ENCODE measurements at places on chromosomes 6 and 20.

DNA sequence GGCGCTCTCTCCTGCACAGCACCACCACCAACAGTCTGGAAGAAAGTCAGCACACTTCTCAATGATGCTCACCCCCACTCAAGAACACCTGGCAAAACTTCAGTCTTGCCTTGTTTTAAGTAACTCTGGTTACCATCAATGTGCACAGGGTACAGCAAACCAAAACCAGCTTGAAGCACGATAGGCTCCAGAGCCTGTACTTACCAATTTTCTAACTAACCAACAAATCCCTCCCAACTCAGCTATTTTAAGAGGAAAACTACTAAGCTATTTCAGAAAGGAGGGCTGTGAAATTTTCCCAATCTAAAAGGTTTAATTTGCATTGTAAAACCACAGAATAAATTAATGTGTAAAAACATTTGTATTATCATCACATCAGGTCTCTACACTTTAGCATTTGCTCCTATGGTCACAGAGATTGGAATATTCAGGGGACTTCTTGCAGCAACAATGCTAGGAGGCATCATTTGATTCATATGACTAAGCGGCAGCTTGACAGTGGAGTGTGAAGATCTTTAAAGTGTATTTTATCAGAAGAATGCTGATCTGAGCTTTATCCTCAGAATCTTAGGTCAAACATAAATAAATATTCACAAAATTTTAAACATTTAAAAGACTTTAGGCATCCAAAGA, 82.8 kb downstream of the RALGAPA2 start:
- DNase-seq: no peak

DNA sequence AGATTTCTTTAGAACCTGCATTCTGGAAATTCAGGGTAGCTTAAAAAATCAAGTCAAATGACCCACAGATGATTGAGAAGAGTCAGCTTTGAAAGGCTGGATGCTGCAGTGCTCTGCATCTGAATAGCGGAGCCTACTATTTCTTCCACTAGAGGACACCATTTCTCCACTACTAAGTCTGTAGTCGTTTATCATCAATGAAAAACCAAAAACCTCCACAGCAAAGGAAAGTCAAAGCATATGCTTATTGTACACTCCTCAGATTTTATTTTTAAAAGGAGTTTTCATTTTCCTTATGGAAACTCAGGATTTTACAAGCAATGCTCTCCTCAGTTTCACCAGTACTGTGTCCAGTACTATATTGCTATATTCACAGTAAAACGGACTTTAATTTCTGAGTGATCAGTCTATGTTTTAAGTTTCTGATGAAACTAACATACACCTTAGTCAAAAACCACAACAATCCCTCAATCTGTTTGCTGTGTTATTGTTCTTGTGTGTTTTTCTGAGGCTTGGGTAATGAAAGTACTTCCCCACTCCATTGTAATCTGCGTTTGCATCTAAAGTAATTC, 50.5 kb upstream of the ENPP5 start:
- DNase-seq: peak; percentile 56

DNA sequence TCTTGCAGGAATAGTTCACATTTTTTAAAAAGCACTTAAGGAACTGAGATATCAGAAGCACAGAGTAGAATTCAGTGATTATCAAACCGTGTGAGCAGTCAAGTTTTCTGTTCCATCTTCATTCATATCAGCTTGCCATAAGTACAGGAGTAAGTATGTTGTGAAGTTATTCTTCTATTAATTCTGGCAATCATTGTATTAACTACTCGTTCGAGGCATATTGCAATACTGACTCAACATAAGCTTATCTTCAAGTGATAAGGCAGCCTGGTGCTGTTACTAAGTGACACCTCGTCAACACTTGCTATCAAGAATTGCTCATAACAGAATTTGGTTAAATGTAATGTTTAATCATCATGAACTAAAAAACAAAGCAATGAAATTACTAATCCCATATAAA, 75.7 kb upstream of the SNX9 start:
- DNase-seq: no peak

DNA sequence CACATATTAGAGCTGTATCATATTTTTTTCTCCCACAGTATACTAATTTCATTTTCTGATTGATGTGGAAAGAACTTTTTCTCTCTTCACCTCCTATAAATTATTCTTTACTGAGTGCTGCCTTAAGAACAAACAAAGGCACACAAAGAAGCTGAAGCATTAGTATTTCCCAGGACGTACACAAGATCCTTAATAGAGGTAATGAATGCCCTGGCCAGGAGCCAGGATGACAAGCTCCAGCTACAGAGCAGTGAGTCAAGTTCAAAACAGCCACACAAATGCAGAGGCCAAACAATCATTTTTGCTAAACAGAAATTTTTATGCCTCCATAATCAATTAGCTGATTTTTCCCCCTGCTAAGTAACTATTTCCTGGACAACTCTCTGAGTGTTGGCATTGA, 639.6 kb downstream of the EPHA7 start:
- no peak for DNase-seq
